Germinal center (tissue), 1 donor: ENCODE measurements at places on chromosomes 12 and 14.
A peak's percentile ranks its signal among the peaks of the same experiment; 100 is the strongest.

- peak; percentile 30 for DNase-seq
Measured at GRCh38 chr14:24674204-24674970, 40.4 kb upstream of the GZMB start.

GRCh38 chr12:22722779-22723178 is 97.8 kb downstream of the ETNK1 start:
- DNase-seq: no peak

GRCh38 chr12:48017496-48017895 is 13.2 kb upstream of the COL2A1 start:
- no peak for DNase-seq

DNA sequence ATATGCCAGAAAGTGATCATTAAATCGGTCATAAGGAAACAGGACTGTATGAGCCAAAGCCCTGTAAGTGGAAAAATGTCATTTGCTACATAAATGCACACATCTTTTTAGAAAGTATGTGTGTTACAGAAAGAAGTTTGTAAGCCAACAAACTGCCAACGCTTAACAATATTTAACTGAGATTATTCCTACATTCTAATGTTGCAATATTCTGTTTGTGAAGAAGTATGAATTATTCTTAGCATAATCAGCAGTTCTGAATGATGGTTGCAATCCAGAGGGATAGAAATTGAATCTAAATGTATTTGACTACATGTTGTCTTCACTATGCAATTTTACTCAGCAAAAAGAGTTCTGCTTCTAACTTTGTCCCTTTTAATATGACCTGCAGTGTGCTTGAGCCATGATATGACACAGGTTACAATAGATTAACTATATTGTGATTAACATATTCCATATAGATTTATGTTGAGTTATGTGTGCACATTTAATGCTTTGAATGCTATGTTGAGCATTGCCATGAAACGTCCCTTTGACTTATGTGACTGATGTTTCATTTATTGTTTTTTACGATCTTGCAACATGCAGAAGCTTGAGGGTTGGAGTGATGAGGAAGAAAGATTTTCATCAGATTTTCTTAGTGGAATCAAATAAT is 66.8 kb upstream of the PTPRQ start:
- DNase-seq: no peak

DNA sequence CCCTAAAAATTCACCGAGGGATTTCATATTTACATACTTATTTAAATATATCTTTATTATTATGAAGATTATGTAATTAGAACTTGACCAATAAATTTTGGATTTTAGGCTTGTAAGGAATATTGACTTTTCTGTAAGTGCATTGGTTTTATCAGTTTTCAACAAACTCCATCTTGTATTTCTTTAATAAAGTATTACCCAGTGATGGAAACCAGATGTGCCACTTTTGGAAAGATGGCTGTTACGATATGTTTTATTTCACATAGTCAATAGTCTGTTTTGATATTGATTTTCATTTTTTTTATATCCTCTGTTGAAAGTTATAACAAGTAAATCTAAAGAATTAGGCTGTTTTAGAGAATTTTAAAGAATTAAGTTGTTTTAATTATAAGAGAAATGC is 1.8 kb downstream of the MON2 start:
- no peak for DNase-seq

GRCh38 chr14:58107947-58108552 is 44.0 kb downstream of the ARMH4 start:
- peak; percentile 27 for DNase-seq

DNA sequence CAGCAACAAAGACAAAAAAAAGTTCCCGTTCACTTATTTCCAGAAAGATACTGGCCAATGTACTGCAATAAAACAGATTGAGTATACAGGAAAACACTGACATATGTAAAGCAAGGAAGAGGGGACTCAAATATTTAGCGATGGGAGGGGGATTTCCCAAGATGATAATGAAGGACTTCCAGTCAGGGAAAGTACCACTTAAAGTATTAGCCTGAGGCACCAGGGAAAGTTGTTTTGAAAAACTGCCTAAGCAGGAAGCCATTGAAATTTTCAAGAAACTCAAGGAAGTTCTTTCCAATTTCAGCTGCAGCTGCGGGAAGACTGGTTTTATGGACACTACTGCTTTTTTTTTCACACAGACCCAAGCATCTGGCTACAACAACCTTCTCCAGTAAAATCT is 1007.4 kb upstream of the NOVA1 start:
- no peak for DNase-seq

DNA sequence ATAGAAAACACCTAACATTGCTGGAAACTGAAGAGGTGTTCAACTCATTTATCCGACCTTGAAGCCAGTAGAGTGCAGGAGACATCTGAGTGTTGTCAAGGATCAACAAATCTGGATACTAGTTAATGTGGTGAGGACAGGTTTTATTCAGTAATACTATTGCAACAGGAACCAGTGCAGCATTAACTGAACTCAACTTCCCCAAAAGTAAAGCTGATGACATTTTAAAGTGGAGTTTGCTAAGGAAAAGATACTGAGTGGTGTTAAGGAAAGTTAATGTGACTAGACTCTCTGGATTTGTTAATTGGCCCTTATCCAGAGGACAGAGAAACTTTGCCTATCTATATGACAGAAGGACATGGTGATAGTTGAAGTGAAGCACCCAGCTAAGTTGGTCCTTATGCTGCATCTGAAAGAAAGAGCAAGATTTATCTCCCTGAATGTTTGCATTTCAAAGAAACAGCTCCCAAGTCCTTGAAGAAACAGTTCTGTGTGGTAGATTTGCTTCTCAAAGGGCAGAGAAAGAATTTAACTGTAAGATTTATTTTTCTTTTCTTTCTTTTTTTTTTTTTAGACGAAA is 1.2 kb upstream of the CLEC7A start:
- no peak for DNase-seq

DNA sequence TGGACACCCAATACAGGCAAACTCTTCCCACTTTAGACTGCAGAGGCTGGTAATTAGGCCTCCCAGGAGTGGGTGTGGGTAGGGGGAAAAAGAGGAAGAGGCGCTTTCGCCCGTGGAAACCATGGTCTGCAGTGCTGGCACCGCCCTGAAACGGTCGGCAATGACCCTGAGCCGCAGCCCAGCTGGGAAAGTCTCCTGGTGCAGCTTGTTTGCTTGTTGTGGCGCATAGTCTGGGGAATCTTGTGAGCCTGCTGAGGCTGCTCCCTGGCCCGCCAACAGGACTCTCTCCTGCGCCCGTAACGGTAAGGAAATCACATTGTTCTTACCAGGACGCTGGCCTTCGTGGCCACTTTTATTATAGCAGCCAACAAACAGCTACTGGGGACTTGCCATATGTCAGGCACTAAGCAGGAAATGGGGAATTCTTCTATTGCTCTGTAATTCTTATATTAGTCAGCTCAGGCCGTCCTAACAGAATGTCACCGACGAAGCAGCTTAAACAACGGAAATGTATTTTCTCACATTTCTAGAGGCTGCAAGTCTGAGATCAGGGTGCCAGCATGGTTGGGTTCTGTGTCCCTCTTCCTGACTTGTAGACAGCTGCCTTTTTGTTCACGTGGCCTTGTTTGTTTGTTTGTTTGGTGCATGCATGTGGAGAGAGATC is 52.5 kb upstream of the RIN3 start:
- no peak for DNase-seq

- no peak for DNase-seq
Measured at GRCh38 chr12:86331012-86331411, 74.8 kb upstream of the MGAT4C start.

DNA sequence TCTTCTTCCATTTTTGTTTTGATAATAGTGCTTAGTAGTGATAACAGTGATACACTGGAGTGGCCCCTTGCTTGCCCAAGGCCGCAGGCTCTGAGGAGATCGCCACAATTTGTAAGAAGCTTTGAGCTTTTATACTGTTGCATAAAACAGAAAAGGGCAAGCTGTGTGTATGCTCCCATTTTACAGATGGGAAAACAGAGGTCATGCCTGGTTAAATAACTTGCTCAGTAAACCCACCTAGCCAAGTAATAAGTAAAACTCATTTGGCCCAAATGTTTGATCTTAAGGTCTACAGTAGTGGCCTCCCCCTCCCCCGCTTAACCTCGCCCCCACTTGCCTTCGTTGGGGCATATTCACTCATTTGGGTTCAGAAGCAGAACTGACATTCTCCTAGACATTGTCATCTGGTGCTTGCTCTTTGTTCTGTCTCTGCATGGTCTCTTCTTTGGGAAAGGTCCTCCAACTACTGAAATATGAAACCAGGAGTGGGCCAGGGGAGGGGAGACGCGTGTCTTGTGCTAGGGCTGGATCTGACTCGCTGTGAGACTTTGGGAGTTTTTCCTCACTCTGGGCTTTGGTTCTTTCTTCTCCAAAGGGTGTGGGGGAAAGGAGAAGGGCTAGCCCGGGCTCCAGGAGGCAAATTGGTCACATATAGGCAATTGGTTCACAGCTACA is 88.1 kb downstream of the PAPOLA start:
- no peak for DNase-seq

GRCh38 chr12:91613223-91613779 is 430.7 kb upstream of the DCN start:
- no peak for DNase-seq

GRCh38 chr14:53127832-53128231 is 25.3 kb downstream of the DDHD1 start:
- no peak for DNase-seq

- DNase-seq: no peak
Measured at GRCh38 chr14:84877061-84877460, 652.9 kb upstream of the FLRT2 start.

- DNase-seq: no peak
Measured at GRCh38 chr14:92690171-92691011, 58.0 kb downstream of the LGMN start.

GRCh38 chr14:49405291-49405690 is 180.9 kb downstream of the RPS29 start:
- DNase-seq: no peak
